ENCODE measurements at places on chromosomes 12 and 14.

GRCh38 chr14:91205459-91205858 is 39.0 kb downstream of the GPR68 start:
- DNase-seq: no peak

DNA sequence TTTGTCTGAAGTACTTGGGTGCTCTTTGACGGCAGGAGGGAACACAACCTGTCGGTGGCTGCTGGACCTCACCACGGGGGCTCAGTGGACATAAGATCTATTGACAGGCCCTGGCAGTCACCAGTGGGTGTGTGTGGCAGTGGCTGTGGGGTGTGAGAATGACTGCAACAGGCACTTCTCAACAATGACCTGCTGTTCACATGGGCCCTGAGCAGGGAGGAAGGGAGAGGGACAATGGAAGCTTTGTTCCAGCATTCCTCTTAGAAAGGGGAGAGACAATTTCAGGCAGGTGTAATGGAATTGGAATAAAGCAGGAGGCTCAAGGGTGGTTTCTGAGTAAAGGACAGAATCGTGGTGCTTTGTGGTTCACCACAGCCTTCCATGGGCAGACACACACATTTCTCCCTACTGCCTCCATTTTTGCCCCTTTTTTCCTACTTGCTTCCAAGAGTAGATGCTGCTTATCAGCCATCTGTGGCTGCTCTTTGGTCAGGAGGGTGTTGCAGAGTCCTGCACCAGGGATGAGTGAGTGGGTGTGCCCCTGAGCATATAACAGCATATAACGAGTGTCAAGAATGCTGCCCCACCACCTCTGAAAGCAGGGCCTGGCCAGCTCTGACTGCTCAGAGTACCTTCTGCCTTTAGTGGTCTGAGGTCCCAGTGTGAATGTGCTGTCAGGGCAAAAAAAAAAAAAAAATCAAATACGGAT is 267.7 kb downstream of the RASSF9 start:
- DNase-seq: no peak

GRCh38 chr12:67524861-67525616 is 123.5 kb upstream of the DYRK2 start:
- DNase-seq: no peak

- DNase-seq: no peak
Observed at GRCh38 chr12:13981296-13981962, at the start of gene GRIN2B. Gene GRIN2B, minus strand, starts transcription at chr12:13981602. Its CDS starts 115,394 bp downstream, at chr12:13866208.

- no peak for DNase-seq
Observed at GRCh38 chr12:108801736-108802100, 55.7 kb downstream of the SSH1 start.

GRCh38 chr12:132986885-132987225 is 688 bp downstream of the ZNF26 start:
- no peak for DNase-seq

DNA sequence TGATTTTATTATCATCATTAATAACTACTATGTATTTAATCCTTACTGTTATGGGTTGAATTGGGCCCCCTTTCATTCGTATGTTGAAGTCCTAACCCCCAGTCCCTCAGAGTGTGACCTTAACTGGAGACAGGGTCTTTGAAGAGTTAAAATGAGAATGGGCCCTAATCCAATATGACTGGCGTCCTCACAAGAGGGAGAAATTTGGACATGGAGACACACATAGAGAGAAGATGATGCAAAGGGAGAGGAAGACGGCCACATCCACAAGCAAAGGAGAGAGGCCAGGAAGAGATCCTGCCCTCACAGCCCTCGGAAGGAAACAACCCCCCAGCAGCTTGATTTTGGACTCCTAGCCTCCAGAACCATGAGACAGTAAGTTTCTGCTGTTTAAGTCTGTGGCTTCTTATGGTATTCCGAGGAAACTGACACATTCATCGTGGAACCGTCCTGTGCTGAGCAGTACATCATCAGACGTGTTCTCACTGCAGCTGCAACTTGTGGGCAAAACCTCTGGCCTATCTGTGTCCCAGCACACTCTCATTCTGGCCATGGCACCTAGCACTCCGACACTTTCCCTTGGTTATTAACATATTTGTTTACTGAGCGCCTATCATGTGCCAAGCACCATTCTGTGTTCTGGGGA is 127.6 kb downstream of the SLC38A6 start:
- no peak for DNase-seq

GRCh38 chr12:6826125-6826733 is 2.0 kb upstream of the P3H3 start:
- no peak for DNase-seq

DNA sequence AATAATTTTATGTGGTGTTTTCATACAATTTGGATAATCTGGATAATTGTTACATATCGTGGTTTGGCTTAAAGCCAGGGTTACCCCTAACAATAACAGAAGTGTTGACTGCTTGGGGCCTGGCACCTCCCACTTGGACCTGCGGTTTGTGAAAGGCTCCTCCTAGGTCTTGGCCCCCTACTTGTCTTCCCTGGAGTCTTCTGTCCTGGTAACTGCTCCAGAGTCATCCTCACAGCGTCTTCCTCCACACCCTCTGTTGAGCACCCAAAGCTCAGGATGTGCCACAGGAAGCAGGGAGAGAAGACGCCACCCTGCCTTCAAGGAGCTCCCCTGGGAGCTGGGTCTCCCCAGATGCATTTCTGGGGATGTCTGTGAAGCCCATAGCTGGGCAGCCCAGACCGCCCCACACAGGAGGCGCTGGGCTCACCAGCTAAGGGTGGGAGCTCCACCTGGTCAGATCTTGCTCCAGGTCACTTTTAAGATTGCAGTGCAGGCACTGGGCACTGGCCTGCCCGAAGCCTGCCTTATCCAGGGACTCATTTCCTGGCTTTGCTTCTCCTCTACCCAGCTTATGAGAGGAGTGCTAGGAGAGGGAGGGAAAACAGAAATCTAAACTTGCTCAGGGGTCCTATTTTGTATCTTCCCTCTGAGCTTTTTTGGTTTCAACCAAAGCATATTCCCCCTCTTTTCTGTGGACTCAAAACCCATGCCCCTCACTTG is 98.2 kb downstream of the ZFP36L1 start:
- DNase-seq: no peak

GRCh38 chr12:126967152-126967551 is 1299.8 kb upstream of the TMEM132C start:
- no peak for DNase-seq

- DNase-seq: no peak
Observed at GRCh38 chr12:21476949-21477348, 24.5 kb downstream of the RECQL start.

DNA sequence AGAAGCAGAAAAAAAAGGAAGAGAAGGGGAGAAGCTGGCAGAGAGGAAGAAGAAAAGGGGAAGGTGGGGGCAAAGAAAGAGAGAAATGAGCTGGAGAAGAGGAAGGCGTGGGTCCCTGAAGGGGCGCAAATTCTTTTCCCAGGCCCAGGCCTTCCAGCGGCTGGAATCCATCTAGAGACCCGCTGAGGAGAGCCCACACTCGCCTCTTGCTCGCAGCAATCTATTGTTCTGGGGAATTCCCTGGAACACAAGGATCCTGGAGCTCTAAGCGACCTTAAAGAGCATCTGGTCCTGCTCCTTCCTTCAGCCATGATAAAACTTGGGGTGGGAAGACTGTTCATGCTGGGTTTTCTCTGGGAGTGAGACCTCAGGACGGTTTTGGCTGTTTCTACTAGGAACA is 41.2 kb upstream of the FKBP4 start:
- DNase-seq: no peak

Data from C1 segment of cervical spinal cord (tissue), 14 donors.